ENCODE measurements at places on chromosomes 3 and 15.

- DNase-seq, result no peak
These were observed 89.2 kb upstream of the PLCL2 start for GRCh38 chr3:16795581-16795980.

GRCh38 chr3:144364737-144365136, 393.1 kb downstream of the DIPK2A start:
- peak; percentile 10 for DNase-seq

DNA sequence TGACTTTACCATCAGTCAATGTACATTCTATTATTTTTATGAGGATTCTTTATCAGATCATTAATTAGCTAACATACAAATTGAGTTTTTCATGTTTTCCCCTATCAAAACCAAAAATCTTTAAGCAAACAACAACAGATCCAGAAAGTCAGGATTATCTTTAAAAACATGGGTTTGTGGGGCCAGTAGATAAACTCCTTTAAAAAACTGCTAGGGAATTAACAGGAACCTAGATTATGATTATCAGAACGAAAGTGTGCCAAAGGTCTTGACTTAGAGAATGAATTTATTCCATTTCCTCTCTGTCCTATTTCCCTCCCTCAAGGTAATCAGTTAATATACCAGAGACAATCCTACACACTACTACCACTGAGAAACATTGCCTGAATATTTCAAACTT, 13.2 kb upstream of the CCDC13 start:
- no peak for DNase-seq

DNA sequence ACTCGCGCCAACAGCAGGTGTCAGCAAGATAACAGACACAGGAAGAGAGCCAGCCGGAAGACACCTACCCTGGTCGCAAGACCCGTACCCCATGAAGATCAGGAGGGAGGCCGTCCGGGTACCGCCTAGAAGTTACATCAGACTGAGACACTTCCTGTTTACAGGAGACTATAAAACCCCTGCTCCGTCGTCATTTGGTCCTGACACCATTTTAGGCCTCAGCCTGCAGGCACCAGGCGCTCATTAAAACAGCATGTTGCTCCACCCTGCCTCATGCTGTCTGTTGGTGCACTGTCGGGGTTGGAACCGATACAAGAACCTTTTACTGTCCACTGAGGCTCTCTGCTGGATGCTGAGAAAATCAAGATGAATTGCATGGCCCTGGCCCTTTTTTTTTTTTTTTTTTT, 15.6 kb upstream of the PRTG start:
- no peak for DNase-seq

GRCh38 chr3:192413461-192413860, 313.9 kb downstream of the FGF12 start:
- no peak for DNase-seq

GRCh38 chr15:101123222-101123910, 128.5 kb downstream of the CHSY1 start:
- peak; percentile 79 for DNase-seq

- DNase-seq, result no peak
These were observed 5.4 kb downstream of the CORO2B start for GRCh38 chr15:68583936-68584755.

DNA sequence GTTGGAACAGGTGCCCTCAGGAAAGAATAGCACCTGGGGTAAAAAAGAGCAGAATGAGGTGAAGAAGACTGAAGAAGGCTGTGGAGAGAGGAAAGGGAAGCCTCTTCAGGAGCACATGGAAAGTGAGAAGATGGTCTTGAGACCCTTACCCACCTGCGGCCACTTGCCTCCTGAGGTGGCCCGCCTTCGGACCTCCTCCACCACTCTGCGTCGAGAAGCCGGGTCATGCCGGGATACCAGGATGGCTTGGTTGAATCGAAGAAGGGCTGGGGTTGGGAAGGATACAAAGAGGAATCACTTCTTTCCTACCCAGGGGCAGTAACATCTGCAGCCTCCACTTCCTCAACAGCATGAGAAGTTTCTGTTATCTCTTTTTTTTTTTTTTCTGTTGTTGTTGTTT, 3.0 kb downstream of the LPCAT4 start:
- DNase-seq, result no peak

DNA sequence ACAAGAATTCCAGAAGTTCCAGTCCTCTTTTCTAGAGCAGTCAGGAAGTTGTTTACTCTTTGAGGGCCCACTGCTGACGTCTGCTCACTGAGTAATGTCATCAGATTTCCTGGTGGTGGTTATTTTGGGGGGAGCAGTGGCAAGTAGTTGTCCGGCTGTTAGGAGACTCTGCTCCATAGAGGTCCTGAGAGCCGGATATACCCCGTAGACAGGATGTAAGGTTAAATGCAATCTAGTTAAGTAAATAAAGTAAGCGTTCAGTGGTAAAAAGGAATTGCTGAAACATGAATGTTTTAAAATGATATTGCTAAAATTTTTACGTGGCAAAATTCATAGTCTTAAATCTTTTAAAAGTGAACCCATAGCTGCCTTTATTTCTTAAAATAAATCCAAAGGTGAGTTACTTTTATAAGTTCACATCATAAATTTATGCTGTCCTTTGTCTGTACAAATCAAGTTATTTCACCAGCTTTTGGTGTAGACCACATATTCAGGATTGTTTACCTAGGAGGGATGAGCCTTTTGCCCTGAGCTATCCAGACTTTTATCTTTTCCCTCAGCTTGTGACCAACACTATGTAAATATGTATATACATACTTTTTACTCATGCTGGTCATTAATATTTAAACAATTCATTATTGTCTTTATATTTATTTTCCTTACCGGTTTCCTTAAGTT, 65.8 kb downstream of the PDE8A start:
- peak; percentile 90 for DNase-seq

- peak; percentile 52 for DNase-seq
These were observed 33.3 kb upstream of the VPS33B start for GRCh38 chr15:91055548-91056331.

- DNase-seq, result no peak
These were observed 209.1 kb downstream of the NR1D2 start for GRCh38 chr3:24154013-24154695.

- peak; percentile 12 for DNase-seq
These were observed 3.5 kb upstream of the MNS1 start for GRCh38 chr15:56468401-56468800.

DNA sequence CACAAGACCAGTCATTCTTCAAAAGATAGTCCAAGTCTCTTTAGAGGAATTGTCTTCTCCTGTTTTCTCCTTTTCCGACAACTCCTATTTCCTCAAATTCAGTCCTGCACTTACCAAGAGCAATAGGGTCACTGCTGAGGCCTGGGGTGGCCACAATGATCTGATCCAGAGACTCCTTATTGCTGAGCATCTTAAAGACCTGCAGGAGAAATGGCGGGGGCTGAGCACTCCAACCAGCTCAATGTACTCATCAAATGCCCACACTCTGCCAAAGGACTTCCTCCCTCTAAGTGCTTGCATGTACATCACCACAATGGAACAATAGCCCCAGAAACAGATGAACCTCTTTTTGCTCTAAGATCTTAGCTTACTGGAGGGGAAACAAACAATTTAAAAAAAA, 9.6 kb downstream of the UBL7 start:
- no peak for DNase-seq

DNA sequence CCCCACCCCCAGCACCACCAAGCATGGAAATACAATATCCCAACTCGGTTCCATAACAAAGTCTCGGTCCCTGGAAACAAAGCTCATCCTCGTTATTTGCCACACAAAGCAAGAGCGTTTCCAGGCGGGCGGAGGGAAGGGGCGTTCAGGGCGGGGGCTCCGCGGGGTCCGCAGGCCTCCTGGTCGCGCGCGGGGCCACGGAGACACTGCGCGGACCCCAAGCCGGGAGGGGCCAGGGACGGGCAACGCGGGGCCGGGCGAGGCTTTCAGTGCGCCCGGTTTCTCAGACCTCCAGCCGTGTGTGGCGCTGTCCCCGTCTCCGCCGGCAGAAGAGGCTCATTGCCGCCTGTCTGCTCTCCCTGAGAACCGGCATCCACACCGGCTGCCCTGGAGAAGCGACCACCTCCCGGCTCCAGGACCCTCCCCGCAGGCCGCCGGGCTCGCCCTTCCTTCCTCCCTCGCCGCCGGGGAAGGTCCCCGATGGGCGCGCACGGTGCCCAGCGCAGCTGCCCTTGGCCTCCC, 329.0 kb downstream of the OCA2 start:
- DNase-seq, result no peak

GRCh38 chr15:40307421-40308211, at the start of gene PLCB2:
Gene PLCB2 (minus strand): TSS chr15:40307935. CDS start chr15:40307672, 263 bp downstream.
- DNase-seq, result no peak

DNA sequence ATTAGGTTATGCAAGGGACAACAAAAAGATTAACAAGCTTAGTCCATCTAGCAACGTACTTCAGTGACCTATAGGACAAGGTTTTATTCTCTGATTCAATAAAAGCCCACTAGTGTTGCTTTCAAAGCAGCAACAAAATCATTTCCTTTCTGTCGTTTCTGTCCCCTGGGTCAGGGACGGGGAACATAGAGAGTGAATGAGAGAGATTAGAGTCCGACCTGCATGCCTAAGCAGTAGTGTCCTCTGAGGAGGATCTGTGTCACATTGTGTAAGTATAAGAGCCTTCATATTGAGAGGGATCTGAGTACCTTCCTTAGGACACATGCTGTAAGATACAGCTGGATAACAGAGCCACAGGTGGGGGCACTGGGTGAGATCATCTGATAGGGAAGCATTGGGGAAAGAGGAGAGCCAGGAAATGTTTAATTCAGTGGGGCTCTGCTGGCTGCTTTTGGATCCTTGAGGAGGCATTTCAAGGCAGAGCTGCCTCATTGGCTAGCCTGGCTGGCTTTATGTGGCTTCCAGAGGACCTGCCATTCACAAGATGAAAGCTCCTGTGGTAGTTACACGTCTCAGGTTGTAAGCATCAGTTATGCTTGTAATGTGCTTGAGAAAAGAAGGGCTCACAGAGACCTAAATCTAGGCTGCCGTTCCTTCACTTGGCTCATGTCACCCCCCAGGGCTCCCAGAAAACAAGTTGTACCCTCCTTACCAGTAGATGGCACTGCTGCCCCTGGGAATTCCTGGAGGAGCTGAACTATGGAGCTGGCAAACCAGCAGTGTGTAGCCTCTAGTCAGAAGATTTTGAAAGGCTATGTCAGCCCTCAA, 2.7 kb downstream of the TMEM108 start:
- DNase-seq, result peak; percentile 68

DNA sequence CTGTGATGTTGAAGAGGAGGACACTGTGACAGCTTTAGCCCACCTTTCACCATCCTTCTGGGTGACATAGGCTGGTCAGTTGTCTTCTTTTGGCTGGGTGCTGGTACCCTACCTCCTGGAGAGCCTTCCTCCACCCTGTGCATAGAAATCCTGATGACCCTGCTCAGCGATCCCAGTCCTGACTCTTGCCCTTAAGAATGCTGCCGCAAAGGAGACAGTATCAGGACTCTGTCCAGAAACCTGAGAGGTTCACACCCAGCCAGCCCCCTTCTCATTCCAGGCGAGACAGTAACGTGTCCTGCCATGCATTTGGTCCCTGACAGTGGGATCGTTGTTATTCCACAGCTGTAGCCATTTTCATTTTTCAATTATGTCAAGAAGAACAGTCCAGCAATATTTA, 312.8 kb upstream of the CHRM5 start:
- no peak for DNase-seq

DNA sequence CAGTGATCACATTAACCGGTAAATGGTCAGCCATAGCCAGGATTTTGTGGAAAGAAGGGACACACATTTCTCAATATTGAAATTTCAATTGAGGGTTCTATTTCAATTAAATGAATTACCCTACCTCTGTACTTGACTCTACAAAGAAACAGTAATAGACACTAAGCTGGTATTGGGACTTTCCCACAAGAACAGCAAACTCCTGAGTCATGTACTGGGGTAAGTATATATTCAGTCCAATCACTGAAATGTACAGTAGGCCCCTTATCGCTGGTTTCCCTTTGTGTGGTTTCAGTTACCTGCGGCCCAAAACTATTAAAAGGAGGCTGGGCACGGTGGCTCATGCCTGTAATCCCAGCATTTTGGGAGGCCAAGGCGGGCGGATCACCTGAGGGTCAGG, 17.6 kb downstream of the ASB14 start:
- DNase-seq, result no peak

DNA sequence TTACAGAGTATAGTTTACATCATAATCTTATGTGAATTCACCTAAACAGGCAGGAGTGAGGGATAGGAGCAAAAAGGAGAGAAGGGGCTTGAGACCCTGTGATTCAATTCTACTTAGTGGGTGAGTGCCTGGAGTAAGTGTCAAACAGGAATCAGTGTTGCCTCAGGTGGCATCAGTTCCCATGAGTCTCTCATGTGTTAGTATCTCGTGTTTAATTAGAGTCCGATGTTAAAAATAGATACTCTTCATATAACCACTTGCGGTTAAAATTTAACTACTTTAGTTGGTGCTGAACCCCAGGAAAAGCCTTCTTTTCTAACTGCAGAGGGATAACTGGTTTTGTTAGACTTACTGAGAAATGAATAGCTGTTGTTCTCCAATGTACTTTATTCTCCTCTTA, 251.5 kb downstream of the SUCLG2 start:
- no peak for DNase-seq

- peak; percentile 38 for DNase-seq
These were observed 29.6 kb downstream of the SQOR start for GRCh38 chr15:45664451-45664850.

DNA sequence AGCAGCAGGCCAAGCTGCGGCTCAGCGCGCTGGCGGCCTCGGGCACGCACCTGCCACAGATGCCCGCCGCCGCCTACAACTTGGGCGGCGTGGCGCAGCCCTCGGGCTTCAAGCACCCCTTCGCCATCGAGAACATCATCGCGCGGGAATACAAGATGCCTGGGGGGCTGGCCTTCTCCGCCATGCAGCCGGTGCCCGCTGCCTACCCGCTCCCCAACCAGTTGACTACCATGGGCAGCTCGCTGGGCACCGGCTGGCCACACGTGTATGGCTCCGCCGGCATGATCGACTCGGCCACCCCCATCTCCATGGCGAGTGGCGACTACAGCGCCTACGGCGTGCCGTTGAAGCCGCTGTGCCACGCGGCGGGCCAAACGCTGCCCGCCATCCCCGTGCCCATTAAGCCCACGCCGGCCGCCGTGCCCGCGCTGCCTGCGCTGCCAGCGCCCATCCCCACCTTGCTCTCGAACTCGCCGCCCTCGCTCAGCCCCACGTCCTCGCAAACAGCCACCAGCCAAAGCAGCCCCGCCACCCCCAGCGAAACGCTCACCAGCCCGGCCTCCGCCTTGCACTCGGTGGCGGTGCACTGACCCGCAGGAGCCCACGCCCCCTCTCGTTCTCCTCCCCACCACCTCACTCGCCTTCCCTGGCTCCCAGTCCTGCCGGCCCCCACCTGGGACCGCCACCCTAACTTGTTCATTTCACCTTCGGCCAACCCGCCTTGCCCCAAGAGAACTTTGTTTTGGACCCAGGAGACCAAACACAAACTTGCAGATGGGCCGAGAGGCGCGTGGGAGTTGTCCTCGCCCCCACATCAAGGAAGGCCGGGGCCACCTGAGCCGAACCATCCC, 1.5 kb downstream of the FOXB1 start:
- DNase-seq, result no peak

GRCh38 chr3:149233323-149233722, 11.7 kb upstream of the CP start:
- DNase-seq, result no peak

GRCh38 chr15:56919609-56920366, 1.3 kb downstream of the TCF12 start:
- DNase-seq, result peak; percentile 25

Data from fibroblast of skin of right biceps (primary cell).